ENCODE measurements at places on chromosomes 2 and 18.

DNA sequence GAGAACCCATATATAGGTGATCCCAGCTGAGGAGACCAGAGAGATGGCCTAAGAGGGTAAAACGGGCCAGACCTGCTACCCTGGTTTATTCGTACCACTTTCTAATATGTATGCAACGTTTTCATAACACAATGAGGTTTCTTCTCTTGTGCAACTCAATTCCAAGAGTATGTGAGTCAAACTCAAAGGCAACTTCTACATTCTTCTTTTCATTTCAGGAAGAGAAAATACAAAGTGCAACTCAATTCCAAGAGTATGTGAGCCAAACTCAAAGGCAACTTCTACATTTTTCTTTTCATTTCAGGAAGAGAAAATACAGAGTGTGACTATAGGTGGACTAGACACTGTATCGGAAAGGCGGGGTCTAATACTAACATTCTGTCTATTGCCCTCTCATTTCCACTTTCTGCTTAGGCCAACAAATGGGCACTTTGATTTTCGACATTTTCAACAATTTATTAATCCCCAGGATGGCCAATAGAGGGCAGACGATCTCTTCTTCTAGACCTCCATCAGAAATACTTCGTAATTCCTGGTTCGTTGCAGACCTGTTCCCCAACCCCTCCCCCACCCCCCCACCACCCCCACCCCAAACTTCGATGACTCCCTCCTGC, 3.7 kb upstream of the CRIM1 start:
- DNase-seq, result no peak

- no peak for DNase-seq
Observed at GRCh38 chr2:24016376-24016761, 6.5 kb downstream of the MFSD2B start.

- DNase-seq, result no peak
Observed at GRCh38 chr2:105239924-105240323, 1.6 kb upstream of the GPR45 start.

- peak; percentile 9 for DNase-seq
Observed at GRCh38 chr2:88350331-88351248, 101.9 kb downstream of the FOXI3 start.

DNA sequence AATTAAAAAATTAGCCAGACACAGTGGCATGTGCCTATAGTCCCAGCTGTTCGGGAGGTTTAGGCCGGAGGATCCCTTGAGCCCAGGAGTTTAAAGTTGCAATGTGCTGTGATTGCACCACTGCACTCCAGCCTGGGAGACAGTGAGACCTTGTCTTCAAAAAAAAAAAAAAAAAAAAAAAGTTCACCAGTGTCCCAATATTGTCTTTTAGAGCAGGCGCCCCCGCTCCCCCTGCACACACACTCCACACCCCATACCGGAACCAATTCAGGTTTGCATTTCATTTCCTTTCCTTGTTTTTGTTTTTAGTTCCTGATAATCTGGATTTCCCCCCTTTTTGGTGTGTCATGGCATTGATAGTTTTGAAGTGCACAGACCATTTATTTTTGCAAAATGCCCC, 10.4 kb downstream of the TMEM87B start:
- no peak for DNase-seq

- no peak for DNase-seq
Observed at GRCh38 chr2:51490576-51491234, 458.8 kb upstream of the NRXN1 start.

- no peak for DNase-seq
Observed at GRCh38 chr2:229900012-229900411, 21.8 kb downstream of the TRIP12 start.

DNA sequence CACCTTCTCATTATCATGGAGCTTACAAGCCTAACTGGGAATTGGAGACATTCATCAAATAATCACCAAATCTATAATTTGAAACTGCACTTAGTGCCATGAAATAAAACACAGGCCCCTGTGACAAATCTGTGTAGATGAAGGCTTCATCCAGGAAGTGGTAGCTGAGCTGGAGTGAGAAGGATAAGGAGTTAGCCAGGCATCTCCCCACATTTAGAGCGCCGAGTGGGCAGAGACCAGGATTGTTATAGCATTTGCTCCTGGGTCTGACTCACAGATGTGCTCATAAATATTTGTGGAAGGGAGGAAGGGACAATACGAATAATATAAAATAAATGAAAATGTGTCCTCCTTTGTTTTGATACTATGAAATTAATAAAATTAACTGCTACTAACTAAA, 2.5 kb upstream of the MAT2A start:
- no peak for DNase-seq

DNA sequence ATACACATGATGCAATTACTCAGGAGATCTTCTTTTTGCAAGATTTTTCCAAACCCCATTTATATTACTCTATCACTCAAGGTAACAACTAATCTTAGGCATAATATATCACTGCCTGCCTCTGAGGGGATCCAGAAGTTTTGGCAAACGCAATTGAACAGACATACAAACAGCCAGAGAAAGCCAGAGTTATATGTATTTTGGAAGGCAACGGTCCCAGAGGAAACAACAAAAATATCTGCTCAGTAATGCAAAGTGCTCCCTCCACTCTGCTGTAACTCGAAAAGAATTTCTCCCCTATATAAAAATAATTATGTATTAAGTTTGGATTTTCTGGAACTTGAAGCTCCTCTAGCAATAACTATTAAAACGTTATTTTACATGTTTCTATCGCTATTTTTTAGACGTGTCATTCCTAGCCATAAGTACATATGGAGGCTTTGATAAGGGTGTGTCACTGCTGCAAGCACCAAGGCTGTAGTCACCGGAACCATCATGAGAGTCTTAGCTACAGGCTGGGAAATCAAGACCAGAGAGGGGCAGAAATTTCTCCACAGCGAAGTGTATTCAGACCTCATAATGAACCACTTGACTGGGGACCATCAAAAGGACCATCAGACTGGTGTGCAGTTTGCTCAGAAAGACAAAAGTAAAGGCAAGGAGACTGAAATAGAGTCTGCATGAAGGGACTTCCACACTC, 3.7 kb upstream of the GKN1 start:
- DNase-seq, result no peak

- DNase-seq, result no peak
Observed at GRCh38 chr2:219752726-219753125, 125.3 kb downstream of the SLC4A3 start.

GRCh38 chr2:36357847-36358659, 2.5 kb downstream of the CRIM1 start:
- DNase-seq, result no peak

Data from keratinocyte (primary cell).